Stimulated activated CD4-positive, alpha-beta T cell treated with anti-CD3 and anti-CD28 coated beads, TNF-alpha, amount 100 ng/mL, for 1 hour (primary cell): ENCODE measurements at places on chromosomes 13 and 19.

DNA sequence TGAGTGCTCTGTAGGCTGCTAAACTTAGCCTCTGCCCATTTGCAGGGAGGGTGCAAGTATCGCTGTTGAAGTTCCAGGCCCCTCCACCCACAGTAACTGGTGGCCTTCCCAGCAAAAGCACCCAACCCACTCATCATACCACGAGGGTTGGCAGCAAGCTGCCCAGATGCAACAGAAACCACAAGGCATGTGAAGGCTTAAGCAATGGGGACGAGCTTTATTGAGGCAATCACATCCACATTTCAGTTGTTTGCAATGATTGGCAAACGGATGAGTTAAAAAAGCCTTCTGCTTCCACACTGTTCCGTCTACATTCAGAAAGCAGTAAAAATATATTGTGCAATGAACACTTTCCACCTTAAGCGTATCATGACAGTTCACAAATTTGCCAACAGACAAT is 10.3 kb downstream of the GJB6 start:
- no peak for DNase-seq

- DNase-seq, result no peak
These were observed 48.8 kb upstream of the TPM4 start for GRCh38 chr19:16027528-16027927.

DNA sequence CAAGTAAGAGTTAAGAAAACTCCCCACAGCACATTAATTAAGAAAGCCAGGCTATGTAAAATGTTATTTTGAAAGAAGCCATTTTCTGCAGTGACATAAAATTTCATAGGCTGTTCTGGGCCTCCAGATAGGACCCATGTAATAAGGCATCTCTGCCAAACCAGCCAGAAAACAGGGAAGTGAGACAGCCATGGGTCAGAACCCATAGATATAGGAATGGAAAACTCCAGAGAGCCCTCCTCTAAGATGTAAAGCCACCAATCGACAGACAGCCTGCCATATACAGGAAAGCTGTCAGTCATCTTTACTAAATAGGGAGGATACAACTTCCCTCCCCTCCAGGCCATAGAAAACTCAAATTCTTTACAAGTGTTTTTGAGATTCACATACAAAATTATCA is 493.3 kb downstream of the COG6 start:
- no peak for DNase-seq

DNA sequence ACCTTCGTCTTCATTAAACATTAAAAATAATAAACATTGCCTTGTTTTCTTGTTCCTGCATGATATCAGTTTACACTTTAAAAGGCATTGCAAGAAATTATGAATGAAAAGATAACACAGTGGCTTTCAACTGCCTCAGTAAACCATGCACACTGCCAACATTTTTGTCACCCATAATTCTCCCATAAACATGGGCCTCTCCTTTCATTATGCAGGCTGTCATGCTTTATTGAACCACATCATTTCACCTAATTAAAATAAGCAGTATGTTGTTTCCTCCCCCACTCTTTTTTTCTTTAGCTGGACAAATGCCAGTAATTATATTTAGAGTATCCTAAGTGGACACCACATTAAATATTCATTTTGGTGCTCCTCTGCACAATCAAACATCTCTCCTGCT is 1566.5 kb upstream of the SLC10A2 start:
- DNase-seq, result no peak

GRCh38 chr19:18437491-18438330 is at the start of gene ISYNA1:
TSS of gene ISYNA1 (minus strand) at chr19:18438133. CDS start at chr19:18437979, 154 bp downstream.
- no peak for DNase-seq
